CD4-positive, alpha-beta T cell treated with Interleukin-12 subunit alpha and Interleukin-12 subunit beta, for 1 hour (primary cell): ENCODE measurements at places on chromosomes 11 and 22.
A peak's percentile ranks its signal among the peaks of the same experiment; 100 is the strongest.

DNA sequence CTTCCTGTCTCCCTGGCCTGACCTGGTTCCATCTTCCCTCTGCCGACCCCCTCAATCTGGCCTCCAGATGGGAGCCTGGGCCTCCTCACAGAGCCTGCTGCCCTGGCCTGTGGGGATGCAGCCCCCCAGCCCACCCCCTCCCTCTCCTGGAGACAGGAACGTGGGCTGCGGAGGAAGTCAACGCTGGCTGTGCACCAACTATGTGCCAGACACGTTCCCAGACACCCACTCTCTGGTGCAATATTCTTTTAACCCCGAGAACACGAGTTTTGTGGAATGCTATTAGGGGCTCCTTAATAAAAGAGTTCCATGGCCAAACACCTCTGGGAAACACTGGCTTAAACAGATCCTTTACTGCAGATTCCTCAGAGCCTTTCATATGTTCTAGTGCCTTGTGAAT, 15.9 kb downstream of the WNT11 start:
- no peak for DNase-seq

- DNase-seq, result no peak
These were observed 83.5 kb downstream of the CTTN start for GRCh38 chr11:70481625-70482528.

- peak; percentile 11 for DNase-seq
These were observed 4.9 kb upstream of the TTLL1 start for GRCh38 chr22:43094085-43094484.

DNA sequence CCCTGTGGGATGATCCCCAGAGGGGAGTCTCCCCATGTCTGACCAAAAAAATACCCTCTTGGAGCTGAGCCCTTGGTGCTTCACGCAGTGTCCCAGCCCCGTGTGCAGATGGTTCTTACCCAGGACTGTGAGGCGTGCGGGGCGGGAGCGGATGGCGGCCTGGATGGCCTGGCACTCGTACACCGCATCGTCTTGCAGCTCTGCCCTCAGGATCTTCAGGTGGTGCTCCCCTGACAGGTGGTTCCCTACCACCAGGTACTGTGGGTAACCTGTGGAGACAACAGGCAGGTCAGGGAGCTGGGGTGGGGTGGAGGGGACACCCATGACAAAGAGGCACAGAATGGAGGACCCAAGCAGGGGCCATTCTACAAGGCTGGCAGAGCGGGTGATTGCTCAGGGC, 165.7 kb downstream of the ST3GAL4 start:
- no peak for DNase-seq

DNA sequence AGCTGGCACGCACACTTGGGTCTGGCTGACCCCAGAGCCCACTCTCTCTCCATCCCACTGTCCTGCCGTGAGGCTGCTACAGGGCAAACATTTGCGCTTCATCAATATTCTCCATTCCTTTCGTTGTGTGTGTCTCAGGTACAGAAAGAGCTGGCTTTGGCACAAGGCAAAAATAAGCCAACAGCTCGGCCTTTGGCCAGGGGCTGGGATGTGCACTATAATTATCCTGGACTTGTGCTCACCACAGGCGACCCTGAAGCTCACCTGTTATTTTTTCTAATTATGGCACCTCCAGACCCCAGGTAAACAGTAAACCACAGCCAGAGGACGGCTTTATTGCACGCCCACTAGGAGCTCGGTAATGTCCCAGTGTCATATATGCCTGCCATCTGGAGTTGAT, 10.9 kb downstream of the ZMAT5 start:
- DNase-seq, result no peak

DNA sequence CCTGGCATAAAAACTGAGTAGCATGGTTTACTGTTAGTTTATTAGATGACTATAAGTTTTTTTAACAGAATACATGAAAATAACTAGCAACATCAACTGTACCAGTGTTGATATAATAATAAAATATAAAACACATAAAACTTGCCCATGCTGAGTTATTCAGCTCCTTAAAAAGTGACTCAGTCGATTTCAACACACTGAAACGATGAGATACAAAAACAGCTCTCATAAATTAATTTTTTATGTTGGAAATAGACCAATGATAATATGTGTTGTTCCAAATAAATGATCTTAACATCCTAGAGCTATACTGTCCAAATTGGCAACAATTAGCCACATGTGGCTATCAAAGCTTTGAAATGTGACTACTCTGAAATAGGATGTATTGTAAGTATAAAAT, 15.9 kb downstream of the PDGFD start:
- no peak for DNase-seq

DNA sequence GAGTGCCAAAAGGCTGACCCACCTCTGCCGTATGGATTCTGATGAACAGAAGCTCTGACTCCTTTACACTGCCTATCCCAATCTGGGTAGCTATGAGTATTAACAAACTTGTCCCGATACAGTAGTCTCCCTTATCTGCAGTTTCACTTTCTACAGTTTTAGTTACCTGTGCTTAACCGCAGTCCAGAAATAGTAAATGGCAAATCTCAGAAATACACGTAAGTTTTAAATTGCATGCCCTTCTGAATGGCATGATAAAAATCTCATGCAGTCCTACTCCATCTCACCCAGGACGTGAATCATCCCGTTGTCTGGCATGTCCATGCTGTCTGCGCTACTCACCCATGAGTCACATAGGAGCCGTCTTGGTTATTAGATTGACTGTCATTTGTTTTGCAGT, 68.8 kb downstream of the SNX19 start:
- no peak for DNase-seq

DNA sequence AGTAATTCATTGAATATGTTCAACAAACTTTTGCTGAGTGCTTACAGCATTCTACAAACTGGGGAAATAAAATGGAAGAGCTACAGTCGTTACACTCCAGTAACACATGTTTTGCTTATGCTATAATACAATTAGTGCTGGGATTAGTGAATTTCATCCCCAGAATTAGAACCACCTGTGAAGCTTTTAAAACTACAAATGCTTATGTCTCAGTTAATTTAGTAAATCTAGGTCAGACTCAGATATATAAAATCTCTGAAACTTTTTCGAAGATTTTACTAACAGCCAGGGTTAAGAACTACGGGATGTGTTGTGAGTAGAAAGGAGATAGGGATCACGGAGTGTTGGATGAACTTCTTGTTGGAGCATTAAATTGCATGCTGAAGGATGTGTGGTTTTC, 33.7 kb upstream of the EED start:
- no peak for DNase-seq

DNA sequence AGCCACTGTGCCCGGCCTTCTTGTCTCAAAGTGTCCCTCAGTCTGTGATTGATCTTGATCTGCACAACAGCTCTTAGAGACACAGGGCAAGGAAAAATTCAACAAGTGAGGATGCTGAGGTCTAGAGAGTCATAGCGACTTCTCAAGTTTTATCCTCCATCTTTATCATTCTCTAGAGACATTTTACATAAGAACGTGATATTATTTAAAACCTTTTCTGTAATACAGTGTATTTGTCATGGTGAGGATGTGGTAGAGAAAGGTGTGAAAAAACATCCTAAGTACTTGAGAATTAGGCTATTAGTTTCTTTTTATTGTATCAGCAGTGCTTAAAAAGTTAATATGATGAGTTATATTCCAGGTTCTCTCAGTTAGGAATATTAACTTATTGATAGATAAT, 50.2 kb downstream of the EMSY start:
- peak; percentile 21 for DNase-seq

- no peak for DNase-seq
These were observed 72.7 kb downstream of the KCNQ1 start for GRCh38 chr11:2517386-2518064.

GRCh38 chr11:116352881-116353280, 419.9 kb downstream of the BUD13 start:
- no peak for DNase-seq

DNA sequence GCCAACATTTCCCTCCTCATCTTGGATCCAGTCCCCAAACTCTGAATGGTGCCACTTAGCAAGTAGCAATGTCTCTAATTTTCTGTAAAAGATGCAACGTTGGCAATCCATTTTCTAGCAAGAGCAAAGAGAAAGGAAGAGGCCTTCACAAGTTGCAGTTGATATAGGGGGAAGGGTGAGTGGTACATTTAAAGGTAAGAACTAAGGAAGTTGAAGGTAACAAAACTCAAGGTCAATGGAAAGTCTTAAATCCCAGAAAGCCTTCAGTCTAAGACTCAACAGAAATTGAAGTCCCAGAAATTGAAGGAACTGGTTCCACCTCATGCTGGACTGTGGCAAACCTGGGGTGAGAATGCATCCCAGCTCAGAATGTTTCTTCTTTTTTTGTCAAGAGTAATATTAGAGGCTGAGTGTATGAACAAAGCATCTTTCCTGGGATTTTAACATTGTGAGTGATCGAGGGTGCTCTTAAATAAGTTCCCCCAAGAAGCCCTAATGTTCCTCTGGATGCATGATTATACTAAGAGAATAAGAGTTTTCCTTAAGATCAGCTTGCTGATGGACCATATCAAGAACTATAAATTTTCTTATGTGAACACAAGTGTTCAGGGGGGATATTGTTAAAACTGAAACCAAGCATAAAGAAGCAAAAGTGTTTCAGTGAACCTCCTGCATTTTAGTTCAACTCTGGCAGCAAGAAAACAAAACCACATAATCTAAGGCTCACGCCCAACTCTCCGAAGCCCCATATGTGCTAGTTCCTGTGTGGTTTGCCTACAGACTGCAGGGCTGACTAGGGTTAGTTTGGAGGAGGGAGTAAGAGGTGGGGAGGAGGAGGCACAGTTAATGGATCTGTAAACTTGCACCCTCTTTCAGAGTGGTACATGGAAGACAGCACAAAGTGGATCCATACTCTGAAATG, at the start of gene GRAP2:
TSS of gene GRAP2 (plus strand) at position 779 of the 922 bp plus-strand sequence. CDS start 46,023 bp downstream, outside the sequence.
- DNase-seq, result peak; percentile 86

- DNase-seq, result no peak
These were observed 24.0 kb upstream of the SMTN start for GRCh38 chr22:31056986-31057599.

GRCh38 chr11:116901211-116901610, 63.8 kb upstream of the APOA1 start:
- DNase-seq, result no peak

GRCh38 chr11:12845163-12845562, 164.0 kb upstream of the RASSF10 start:
- no peak for DNase-seq

DNA sequence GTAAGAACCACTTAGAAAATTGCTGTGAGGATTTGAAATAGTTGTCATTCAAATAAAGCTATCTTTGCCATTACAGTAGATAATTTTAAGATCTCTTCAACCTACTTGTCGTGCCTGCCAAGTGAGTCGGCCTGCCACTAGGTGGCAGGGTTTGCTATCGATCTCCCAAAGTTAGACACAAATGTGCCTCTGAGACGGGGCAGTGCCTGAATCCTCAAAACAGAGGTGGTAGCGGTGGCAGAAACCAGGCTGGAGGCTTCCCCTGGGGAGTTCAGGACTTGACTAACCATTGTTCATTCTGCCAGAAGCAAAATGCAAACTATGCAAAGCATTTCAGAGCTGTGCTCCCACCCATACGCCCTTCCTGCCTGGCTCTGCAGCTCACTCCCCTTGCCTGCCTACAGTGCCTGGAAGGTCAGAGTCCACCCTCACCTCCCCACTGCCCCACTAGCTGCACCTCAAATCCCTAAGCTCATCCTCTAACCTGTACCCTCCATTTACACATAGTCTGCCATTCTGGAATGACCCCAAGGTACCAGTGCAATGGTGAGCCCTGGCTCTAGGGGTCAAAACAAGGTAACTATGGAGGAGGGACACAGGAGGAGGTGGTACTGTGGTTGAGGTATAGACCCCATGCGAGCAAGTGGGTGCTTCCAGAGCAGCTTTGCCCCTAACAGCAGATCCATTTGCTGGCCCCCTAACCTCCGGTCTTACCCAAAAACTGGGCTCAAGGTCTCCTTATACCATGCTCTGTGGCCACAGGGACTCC, 82.1 kb downstream of the C11orf58 start:
- peak; percentile 57 for DNase-seq

GRCh38 chr11:66707486-66707885, 21.5 kb downstream of the SPTBN2 start:
- DNase-seq, result no peak

DNA sequence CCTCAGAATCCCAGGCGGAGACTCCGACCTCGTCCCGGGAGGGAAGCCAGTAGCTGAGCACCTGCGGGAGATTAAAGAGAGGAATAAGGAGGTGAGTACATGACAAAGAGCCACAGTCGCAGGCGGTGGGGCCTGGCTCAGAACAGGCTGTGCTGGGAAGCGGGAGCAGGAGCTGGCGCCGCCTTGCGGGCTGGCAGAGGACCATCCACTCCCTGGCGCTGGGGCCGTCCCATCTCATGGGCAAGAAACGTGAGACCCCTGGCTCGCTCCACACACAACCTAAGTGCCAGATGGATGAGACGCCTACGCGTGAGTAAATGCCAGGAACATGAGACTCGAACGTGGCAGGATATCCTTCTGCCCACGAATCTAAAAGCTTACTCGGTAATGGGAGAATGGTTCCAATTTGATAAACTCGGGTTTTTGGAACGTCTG, 6.3 kb downstream of the CEND1 start:
- peak; percentile 31 for DNase-seq

DNA sequence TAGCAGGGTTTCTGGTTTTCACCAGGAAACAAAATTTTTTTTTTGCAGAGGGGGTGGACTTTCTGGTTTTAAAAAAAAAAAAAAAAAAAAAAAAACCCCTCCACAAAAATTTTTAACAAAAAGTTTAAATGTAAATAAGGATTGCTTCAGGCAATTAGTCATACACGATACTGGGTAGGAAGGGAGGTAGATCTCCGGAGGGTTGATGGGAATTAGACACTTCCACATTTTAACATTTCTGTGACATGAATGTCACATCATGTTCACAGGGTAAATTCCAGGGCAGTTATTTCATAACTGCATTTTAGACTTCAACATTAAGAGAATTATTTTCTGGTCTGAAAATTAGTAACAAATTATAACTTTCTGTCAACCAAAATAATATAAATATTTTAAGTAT, 15.9 kb downstream of the NUP98 start:
- DNase-seq, result no peak

- no peak for DNase-seq
These were observed 19.5 kb downstream of the YPEL4 start for GRCh38 chr11:57630171-57630570.

- DNase-seq, result no peak
These were observed 1.8 kb upstream of the IFITM2 start for GRCh38 chr11:305844-306211.

GRCh38 chr11:59196777-59197176, 15.9 kb downstream of the MPEG1 start:
- DNase-seq, result no peak

DNA sequence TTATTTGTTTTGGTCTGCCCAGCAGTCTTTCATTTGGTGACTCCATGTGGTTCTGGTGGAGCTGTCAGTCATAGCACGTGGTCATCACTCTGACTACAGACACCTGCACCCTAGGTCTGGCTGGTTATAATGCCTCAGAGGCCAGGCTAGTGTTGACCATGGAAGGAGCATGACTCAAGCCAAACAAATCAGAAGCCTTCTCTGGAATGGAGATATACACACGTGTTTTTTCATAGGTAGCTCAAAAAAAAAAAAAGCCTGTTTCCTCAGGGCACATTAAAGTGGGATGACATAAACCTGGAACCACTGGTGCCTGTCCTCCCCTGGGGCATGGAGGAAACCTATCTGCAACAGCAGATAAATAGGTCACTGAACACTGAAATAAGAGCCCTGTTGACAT, 8.1 kb upstream of the PLAAT3 start:
- no peak for DNase-seq

GRCh38 chr22:44918166-44918924, 91.5 kb downstream of the PHF21B start:
- DNase-seq, result no peak

GRCh38 chr11:128187377-128187776, 400.0 kb downstream of the ETS1 start:
- DNase-seq, result no peak
